ENCODE measurements at places on chromosomes 5 and 9.

DNA sequence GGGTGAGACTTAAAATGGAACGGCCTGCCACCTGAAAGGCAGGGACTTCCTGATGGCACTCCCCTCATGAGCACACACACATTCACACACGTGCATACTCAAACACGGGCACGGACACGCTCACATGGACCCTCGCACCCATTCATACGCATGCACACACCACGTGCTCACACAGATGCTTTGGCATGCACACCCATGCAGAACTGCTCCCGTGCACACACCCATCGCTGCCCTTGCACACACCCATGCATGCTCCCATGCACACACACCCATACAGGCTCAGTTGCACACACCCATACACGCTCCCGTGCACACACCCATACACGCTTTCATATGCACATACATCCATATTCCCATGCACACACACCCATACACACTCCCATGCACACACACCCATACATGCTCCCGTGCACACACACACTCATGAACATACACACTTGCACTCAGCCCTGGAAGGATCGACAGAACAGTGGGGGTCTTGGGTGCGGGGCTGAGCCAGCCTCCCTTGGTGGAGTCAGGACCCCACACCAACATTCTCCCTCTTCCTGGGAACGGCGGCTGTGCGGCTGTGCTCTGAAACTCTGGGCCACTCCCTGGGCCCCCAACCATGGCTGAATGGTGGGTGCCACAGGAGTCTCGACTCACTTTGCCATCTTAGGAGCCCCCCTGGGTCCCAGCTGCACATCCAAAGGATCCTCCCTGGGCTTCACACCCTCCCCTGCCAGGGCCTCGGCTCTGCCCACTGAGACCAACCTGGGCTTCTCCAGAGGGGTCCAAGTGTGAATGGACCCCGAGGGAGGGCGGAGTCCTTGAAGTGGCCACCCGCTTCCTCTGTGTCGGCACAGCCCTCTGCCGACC is 115.2 kb downstream of the RXRA start:
- DNase-seq = no peak

DNA sequence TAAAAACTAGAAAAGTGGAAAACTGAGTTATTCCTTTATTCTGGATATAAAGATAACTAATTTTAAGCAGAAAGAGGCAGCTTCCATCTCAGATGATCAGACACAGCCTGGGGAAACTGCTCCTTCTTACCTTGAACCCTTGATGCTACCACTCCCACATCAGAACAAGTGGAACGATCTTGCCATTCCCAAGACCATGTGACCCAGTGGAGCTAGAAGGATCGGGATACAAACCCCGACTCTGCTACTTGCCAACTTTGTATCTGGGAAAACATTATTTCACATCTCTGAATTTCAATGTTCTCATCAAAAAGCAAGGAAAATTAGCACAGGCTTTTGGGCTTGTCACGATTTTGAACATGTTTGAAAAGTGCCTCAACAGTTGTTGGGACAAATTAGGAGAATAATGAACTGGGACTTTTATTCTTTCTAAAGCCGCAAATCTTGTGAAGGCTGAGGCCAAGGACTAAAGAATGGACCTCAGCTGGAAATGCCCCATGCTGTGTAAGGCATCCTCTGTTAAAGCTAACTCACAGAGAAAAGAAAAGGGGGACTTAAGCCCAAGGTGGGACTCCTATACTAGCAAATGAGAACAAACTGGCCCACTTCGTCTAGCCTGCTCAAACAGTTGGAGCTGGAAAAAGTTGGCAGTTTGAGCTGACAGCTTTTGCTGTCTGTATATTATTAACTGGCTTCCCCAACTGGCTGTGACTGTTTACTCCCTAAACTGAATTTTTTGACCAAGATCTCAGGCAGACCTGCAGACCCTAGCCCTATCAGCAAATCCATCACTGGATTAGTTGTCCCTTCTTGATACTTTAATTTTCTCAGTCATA is 552.3 kb downstream of the EFNA5 start:
- DNase-seq = no peak

GRCh38 chr5:143610946-143611345 is 201.0 kb upstream of the HMHB1 start:
- no peak for DNase-seq

DNA sequence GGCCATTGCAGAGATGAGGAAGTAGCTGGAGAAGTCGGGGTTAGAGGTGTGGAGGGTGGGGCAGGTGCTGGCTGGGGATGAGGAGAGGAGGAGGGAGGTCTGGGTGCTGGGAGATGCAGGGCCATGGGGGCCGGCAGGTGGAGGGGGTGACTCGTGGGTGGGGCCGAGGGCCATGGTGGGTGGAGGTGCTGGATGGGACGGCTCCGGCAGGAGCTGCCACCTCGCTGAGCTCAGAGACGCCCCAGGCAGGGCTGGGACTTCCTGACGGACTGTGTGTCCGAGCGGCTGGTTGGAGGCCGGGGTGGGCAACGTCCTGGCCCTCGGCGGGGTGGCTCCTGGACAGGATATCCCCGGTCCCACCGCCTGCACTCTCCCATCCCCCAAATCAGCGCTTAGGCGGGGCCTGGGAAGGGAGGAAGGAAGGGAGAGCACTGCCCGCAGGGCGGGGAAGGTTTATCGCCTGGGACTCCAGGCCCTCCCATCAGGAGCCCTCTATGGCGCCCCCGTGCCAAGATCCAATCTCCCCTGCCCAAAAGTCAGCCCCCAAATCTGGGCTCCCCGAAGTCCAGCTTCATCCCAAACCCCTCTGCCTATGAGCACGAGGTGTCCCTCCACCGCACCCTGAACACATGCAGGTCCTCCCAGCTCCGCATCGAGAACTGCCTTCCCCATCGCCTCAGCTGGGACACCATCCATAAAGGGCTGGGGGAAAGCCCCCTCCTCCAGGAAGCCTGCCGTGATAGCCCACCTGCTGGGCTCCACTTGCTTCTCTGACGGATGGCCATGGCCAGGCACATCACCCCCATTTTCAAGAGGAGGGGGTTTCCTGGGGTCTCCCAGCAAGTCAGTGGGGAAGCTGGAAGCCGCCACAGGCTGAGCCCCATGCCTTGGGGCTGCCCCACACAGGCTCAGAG is 58.3 kb upstream of the NOTCH1 start:
- DNase-seq = no peak

- no peak for DNase-seq
Observed at GRCh38 chr5:9387879-9388278, 158.0 kb downstream of the SEMA5A start.
